ENCODE measurements at places on chromosomes 13 and 19.

- DNase-seq = peak; percentile 39
Measured at GRCh38 chr19:50679177-50680125, 30.2 kb downstream of the C19orf81 start.

- no peak for DNase-seq
Measured at GRCh38 chr13:42709276-42709675, 72.1 kb upstream of the FAM216B start.

DNA sequence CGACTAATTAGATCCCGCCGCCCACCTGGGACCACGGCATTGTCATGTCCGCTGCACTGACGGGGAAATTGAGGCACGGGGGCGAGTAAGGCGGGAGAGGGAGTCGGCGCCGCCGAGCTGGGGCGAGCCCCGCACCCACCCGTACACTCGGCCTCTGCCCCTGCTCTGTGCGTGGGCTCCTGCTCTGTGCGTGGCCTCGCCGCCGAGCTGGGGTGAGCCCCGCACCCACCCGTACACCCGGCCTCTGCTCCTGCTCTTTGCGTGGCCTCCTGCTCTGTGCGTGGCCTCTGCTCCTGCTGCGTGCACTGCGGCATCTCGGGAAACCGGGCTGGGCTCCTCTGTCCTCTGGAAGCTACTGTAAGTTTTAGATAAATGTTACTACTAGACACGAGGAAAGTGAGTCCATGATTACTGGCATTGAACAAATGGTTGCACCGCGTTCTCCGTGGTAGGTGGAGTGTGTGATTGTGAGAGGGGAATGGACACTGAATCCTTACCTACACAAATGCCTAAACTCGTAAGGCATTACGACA is 826 bp upstream of the C1QTNF9 start:
- no peak for DNase-seq

DNA sequence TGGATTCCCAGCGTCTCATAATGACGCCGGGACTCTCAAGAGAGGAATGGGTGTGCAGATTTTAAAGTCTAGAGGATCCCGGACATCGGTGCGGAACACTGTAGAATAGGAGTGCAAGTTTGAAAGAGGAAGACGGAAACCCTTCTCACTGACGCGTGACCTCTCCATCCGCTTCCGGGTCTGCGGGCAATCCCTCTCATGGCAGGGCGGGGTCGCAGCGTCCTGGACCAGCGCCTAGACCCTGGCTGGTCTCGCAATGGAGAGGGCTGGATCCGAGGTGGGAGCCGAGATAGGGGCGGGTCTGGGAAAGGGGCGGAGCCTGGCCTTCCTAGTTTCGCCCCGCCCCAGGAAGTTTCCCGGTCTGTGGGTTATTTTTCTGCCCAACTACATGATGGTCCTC is 4.6 kb upstream of the ZNF845 start:
- no peak for DNase-seq

DNA sequence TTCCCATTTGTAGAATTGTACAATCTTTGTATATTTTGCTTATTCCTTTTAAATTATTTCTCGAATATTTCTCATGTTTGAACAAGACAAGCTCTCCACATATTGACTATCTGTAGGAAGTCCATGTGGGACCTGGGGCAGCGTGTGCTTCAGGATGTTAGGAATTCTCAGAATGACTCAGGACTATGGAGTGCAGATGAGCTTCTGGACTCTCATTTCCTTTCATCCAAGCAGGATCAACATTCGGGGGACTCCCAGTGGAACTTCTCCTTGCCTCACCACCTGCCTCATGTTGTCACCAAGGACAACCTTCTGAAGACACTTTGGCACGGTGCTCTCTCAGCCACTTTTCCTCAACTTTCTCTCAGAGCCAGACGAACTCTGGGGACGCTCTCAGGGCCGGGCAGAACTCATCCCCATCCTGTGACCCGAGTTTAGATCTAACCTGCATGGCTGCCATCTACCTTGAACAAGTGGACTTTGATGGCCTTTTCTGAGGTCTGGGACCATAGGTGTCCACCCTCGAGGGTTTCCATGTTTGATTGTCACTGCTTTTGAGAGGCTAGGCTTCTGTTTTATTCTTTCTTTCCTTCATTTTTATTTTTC is 441.7 kb downstream of the IRS2 start:
- DNase-seq = no peak

GRCh38 chr19:47123406-47123805 is 7.2 kb upstream of the SAE1 start:
- no peak for DNase-seq

GRCh38 chr13:101283782-101284181 is 132.5 kb downstream of the NALCN start:
- DNase-seq = no peak

- no peak for DNase-seq
Measured at GRCh38 chr13:19622193-19622592, 11.3 kb upstream of the MPHOSPH8 start.

GRCh38 chr13:80036845-80037504 is 304.0 kb downstream of the SPRY2 start:
- DNase-seq = no peak

DNA sequence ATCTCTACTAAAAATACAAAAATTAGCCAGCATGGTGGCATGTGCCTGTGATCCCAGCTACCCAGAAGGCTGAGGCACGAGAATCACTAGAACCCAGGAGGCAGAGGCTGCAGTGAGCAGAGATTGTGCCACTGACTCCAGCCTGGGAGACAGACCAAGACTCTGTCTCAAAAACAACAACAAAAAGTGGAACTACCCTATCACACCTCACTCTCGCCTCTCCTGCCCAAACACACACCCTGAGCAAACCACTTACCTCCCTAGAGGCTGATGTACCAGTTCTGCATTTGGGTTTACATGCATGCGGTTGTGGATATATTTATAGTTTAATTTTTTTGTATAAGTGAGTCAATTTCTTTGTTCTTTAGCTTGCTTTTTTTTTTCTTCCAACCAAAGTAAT is 7.7 kb upstream of the PTOV1 start:
- no peak for DNase-seq

- no peak for DNase-seq
Measured at GRCh38 chr19:19758164-19758563, 25.3 kb upstream of the ZNF14 start.

DNA sequence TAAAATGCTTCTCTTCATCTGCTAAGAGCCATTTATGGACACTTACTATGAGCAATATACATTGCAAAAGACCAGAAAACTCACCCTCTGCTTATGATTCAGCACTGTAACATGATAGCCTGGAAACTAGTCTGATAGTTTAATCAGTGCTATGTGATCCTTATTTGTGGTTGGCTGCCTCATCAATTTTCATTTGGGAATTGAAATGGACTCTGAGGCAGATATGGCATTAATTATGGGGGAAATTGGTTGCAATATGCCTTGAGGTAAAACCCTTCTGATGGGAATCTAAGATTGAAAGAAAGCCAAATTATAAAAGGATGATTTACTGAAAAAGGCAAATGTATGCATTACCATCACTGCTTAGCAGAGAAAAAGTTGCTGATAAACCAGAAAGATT is 33.5 kb downstream of the FAM216B start:
- DNase-seq = no peak

- no peak for DNase-seq
Measured at GRCh38 chr13:76331943-76332712, 554.1 kb downstream of the KCTD12 start.

GRCh38 chr13:19173752-19174151 is 7.9 kb downstream of the TUBA3C start:
- DNase-seq = no peak

DNA sequence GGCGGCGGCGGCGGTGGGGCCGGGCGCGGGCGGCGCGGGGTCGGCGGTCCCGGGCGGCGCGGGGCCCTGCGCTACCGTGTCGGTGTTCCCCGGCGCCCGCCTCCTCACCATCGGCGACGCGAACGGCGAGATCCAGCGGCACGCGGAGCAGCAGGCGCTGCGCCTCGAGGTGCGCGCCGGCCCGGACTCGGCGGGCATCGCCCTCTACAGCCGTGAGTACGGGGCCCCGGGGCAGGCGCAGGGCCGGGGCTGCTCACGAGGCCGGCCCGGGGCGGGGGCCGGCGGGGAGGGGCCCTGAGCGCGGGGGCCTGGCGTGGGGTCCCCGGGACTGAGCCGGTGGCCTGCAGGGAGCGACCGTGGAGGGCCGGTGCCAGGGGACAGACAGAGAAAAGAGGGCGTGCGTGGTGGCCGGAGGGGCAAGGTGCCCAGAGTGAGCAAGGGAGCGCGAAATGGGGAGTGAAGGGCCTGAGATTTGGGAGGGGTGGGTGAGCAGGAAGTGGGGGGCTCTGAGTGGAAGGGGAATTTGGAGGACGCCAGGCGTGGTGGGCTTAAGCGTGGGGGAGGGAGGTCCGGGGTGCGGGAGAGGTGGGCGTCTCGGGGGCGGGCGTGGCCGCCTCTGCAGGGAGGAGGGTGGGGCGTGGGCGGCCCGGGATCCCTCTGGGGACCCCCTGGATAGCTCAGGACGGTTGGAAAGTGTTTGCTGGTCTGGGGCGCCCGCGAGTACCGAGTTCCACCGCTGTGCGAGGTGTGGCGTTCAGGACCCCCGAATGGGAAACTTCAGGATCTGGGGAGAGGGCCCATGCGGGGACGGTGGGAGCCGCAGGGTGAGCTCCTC is 575 bp downstream of the CARM1 start:
- DNase-seq = no peak

- DNase-seq = no peak
Measured at GRCh38 chr13:24275041-24275440, 34.3 kb upstream of the C1QTNF9 start.

DNA sequence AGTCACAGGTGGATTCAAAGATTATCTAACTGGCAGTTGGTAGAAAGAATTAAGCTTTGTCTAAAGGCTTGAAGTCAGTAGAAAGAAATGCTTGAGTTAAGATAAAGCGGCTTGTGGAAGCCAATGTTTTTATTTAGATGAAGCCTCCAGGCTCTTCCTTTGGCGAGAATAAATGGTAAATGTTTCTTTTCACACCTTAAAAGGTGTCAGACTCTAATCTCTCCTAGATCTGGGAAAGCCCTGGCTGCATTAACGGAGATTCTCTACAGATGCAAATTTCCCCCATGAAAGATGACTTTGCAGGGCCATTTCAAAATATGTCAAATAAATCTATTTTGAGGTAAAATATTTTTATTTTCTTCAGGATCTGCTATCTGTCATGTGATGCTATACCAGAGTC is 37.8 kb upstream of the PCCA start:
- no peak for DNase-seq

- no peak for DNase-seq
Measured at GRCh38 chr19:10852098-10852800, 4.0 kb downstream of the C19orf38 start.

DNA sequence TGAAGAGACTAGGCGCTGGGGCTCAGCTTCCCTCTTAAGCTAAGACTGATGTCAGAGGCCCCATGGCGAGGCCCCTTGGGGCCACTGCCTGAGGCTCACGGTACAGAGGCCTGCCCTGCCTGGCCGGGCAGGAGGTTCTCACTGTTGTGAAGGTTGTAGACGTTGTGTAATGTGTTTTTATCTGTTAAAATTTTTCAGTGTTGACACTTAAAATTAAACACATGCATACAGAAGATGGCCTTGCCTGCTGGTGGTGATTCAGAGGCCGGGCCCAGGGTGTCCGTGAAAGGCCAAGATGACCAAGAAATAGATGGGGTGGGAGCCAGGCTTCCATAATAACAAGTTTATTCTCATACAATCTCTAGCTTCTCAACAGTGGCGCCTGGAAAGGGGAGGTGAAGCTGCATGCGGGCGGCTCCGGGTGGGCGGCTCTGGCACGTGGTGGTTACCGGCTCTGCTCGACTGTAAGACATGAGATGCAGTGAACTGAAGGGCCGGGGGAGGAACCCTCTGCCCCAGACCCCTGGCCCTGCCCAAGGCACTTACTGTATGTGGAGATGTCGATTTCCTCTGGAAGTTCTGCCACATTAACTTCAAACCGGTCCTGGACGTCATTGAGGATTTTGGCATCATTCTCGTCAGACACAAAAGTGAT is 10.5 kb downstream of the DDX39A start:
- no peak for DNase-seq

DNA sequence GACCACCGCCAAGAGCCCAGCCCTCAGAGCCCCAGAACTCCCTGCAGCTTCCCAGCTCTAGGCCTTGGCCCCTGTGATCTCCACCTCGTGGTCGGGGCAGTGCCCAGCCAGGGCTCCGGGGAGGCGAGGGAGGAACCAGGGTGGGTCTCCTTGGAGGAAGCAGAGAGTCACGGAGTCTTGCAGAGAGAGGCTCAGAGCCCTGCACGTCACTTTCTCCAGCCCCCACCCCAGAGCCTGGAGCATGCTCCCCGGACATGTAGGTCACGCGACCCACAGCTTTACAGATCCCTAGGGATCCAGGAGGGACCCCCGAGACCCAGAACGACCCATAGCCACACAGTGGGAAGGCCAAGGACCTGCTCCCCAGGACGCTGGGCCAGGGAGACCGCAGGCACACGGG is 11.9 kb downstream of the GADD45B start:
- DNase-seq = no peak

- DNase-seq = no peak
Measured at GRCh38 chr13:94323764-94324758, 155.4 kb downstream of the DCT start.

- DNase-seq = no peak
Measured at GRCh38 chr13:39311619-39312018, 273.4 kb downstream of the NHLRC3 start.

- no peak for DNase-seq
Measured at GRCh38 chr13:110445722-110446574, 115.6 kb downstream of the RAB20 start.

DNA sequence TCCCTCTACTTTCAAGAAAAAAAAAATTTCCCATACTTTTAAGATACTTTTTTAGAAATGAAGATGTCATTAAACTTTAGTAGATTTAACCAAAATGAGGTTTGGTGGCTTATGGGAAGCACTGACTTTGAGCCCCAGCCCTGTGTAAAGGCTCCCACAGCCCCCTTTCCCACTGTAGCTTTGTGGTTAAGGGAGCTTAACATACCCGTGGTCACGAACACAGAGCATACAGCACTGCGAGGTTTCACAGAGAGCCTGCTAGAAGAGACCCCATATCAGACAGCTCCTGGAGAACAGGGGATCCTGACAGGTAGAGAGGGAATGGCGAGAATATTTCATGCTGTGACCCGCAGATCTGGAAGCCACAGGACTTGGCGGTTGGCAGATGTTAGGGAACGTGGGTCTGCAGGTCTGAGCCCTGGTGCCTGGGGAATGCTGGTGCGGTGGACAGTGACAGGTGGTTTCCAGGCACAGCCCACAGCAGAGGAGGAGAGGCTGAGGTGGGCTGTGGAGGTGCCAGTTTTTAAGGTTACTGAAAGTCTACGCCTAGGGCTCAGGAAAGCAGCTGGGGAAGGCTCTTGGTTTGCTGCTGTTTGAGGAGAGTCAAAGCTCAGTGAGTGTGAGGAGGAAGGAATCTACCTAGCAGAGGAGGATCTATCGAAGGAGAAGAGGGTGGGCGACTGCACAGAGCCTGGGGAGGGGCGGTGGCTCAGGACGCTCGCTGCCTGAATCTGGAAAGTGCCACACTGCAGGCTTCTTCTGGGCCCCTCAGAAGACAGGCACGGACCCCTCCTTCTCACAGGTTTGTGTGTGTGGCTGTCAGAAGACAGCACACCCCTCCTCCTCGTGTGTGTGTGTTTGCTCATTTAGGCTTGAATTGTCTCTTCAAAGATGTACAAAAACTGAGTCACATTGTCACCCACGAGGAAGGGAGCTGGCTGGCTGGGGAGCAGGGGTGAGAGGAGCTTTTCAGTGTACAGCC is 49.9 kb downstream of the SLC7A9 start:
- no peak for DNase-seq

All from stimulated activated CD8-positive, alpha-beta memory T cell treated with anti-CD3 and anti-CD28 coated beads, Interleukin-4, amount 100 ng/mL, for 1 hour (primary cell).